HEK293T (cell line): ENCODE measurements at places on chromosomes 2 and 18.

DNA sequence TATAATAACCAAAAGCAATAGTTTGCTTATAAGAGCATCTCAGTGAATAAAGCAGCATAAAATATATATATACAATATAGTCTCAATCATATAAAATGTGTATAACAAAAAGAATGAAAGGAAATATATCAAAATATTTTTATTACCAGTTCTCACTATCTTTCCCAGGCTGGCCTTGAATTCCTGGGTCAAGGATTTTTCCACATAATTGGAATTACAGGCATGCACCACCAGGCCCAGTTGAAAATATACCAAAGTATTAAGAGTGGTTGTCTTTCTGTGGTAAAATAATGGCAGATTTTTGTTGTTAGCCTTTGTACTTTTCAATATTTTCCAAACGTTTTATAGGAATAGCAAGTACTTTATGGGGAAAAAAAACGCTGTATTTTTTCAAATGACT is 8.6 kb upstream of the TLK1 start:
- DNase-seq = no peak

DNA sequence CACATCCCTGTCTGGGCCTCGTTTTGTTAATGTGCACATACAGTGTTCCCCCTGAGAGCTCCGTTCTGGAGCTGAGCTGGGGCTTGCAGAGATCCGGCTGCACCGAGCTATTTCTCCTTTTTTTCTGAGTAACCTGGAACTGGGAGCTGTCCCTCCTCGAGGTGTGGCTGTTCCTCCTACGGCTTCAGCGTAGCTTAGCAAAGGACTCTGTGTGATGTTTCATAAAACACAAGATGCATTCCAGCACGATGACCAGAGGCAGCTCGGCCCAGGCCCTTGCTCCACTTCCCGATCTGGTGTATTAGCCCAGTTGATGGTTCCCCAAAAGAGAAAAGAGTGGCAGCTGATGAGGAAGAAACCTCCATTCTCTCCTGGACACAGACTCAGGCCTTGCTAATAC is 103.0 kb downstream of the FAM210A start:
- DNase-seq = no peak

DNA sequence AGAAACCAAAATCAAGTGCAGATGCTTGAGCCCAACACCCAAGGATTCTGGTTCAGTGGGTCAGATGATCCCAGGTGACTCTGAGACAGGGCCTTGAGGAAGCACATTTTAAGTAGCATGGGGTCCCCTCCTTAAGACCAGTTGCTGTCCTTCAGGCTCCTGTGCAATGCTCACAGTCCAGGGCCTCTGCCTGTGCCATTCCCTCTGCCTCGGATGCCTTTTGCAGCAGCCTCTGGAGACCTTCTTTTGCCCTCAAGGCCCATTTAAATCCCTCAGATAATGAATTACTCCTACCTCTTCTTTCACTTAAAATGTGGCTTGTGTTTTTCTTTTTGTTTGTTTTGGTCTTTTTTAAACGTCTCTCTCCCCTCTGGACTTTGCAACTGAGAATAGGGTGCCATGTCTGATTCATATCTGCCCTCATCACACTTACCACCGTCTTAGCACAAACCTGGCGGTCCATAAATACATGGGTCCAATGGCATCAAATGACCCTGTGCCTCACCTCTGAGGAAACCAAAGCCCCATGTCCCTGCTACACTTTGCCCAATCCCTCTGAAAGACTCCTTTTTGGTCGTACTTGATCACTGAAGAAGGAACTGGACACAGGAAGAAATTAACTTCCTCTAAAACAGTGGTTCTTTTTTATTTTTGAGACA is 14.2 kb downstream of the ACTG2 start:
- no peak for DNase-seq

DNA sequence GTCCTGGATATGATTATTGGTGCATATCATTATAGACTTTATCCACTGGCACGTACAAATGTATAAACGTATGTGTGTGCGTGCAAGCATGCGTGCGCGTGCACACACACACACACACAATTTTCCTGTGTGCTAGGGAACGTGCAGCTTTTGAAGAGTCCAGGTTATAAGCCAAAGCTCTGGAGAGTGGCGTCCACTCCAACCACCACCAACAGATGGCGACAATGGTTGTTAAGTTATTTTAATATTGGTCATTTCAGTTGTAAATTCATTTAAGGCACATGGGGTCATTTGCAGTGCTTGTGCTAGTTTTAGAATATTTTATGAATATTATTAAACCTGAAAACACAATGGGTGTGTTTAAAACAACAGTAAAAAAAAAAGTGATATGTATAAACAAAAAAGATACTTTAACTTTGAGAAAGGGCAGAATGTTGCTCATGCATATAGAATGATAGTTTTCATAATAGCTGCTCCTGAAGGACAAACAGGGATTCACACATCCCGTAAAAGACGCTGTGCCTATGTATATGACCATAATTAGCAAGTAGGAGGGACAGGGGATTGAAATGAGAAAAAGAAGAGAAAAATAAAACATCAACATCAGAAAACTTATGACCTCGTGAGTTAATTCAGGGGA is 124.2 kb upstream of the ITGB6 start:
- DNase-seq = peak; percentile 48

GRCh38 chr2:84946204-84947009 is 24.6 kb upstream of the KCMF1 start:
- no peak for DNase-seq

GRCh38 chr2:141611981-141612380 is 518.8 kb downstream of the LRP1B start:
- no peak for DNase-seq

DNA sequence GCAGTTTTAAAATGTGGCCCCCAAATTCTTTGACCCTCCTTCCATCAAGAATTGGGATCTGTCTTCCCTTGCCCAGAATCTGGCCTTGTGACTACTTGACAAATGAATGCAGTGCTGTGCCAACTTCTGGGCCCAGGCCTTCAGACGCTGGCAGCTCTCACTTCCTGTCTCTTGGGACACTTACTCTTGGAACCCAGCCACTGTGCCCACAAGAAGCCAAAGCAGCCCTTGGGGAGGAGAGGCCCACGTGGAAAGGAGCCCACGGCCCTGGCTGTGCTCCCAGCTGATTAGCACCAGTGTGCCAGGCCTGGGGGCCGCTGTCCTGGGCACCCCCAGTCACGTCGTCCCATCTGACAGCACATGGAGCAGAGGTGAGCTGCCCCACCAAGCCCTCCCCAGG is 56.6 kb downstream of the RPL37A start:
- no peak for DNase-seq

GRCh38 chr2:208479342-208479741 is 72.8 kb downstream of the PTH2R start:
- DNase-seq = no peak

DNA sequence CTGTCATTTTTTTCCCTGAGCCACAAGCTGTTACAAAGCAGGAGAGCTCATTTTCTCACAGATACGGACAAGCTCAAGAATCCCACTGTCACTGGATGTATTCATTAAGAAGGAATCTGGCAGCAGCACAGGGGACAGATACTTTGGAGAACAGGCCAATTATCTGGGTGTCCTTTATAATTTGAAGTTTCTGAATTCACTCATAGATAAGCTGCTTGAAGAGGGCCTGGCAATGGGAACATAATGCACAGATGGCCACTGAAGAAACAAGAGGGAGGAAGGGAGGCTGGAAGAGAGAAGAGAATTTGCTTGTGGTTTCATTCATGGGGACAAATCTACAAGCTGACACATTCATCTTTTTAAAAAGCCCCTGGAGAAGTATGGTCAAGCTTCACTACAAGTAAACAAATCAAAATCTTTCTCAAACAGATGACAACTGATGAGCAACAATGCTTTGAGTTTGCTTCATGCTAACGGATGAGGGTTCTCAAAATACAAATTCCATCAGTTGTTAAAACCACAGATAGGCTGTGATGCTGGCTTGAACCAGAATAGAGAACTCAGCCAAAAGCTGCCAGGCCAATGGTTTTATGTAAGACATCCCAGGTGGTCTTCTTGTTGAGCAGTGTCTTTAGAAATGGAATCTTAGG is 11.9 kb downstream of the BCL2 start:
- no peak for DNase-seq

- no peak for DNase-seq
Observed at GRCh38 chr18:23810396-23810795, 121.1 kb downstream of the LAMA3 start.

- no peak for DNase-seq
Observed at GRCh38 chr2:172712251-172712650, 23.4 kb upstream of the RAPGEF4 start.

DNA sequence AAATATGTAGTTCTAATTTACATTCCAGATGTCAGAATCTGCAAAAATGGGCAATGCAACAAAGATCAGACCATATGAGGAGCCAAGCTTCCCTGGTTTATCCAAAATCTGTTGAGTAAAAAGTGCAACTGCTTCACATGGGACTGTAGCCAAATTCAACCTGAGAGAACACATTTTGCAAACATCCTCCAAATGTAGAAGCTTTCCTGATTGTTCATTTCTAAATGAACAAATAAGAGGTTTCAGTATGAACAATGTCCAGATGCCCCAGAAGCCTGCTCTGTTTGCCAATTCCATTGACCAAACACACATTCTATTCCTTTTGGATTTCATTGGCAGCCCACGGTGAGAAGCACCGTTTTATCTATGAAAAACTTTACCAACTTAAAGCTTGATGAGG is 117.9 kb upstream of the OSR1 start:
- no peak for DNase-seq

- DNase-seq = no peak
Observed at GRCh38 chr2:21412944-21413443, 289.2 kb downstream of the TDRD15 start.

- DNase-seq = no peak
Observed at GRCh38 chr2:24231461-24231881, 56.6 kb downstream of the FAM228A start.

GRCh38 chr18:79625924-79626561 is 53.6 kb upstream of the CTDP1 start:
- DNase-seq = no peak

GRCh38 chr2:218748741-218749441 is 33.1 kb upstream of the CYP27A1 start:
- DNase-seq = no peak

GRCh38 chr2:156352911-156353310 is 20.4 kb upstream of the NR4A2 start:
- no peak for DNase-seq

GRCh38 chr2:240981871-240982800 is 16.3 kb upstream of the SNED1 start:
- DNase-seq = no peak
